NCI-H146 (cell line): ENCODE measurements at places on chromosomes 6 and 20.

DNA sequence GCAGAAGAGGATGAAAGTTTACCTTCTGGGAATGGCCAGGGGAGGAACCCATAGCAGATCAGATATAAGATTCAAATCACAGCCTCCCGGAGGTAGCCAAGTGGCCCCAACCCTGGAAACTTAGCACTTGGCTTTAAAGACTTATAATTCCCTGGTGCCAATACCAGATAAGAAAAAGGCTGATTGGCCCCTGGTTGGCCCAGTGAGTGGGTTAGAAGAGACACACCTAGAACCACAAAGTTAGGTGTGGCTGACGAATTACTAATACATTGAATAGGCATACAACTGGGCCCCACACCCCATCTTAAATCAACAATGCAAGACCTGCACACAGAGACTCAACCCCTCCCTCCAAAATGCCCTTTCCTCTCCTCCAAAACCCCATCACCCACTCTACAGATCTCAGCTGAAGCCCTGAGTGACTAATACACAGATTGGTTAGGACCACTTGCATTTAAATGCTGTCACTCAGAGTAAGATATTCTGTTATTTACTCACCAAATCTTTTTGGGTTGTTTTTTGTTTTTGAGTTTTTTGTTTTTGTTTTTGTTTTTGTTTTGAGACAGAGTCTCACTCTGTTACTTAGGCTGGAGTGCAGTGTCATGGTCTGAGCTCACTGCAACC is 315.4 kb upstream of the JARID2 start:
- no peak for DNase-seq

DNA sequence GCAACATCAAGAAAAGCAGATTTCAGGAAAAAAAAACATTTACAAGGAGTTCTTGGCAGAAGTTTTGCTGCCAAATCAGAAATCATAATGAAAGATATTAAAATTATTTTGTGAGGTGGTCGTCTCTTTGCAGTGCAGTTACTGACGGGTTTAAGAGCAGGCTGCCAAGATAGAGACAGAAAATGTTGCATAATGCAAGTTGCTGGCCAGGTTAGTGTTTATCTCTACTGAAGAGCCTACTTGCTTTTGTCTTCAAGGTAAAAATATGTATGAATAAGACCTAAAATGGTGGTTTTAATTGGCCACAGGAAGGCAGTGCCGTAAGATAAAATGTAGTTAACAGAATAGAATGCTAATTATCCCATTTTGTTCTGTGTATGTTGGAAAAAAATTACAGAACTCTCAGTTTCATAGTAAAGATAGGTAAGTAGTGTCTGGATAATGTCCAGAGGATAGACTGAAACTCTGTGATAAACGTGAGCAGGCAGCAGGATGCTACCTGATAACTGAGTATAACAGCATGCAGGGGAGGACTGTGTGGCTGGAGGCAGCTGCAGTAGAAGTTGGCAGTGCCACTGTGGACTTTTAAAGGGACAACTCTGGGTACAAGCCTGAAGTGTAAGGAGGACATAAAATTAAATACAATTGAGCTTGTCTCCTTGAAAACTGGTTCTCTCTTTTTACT is 13.9 kb downstream of the FOXO3 start:
- no peak for DNase-seq

GRCh38 chr20:40181676-40182075 is 507.4 kb downstream of the MAFB start:
- no peak for DNase-seq

DNA sequence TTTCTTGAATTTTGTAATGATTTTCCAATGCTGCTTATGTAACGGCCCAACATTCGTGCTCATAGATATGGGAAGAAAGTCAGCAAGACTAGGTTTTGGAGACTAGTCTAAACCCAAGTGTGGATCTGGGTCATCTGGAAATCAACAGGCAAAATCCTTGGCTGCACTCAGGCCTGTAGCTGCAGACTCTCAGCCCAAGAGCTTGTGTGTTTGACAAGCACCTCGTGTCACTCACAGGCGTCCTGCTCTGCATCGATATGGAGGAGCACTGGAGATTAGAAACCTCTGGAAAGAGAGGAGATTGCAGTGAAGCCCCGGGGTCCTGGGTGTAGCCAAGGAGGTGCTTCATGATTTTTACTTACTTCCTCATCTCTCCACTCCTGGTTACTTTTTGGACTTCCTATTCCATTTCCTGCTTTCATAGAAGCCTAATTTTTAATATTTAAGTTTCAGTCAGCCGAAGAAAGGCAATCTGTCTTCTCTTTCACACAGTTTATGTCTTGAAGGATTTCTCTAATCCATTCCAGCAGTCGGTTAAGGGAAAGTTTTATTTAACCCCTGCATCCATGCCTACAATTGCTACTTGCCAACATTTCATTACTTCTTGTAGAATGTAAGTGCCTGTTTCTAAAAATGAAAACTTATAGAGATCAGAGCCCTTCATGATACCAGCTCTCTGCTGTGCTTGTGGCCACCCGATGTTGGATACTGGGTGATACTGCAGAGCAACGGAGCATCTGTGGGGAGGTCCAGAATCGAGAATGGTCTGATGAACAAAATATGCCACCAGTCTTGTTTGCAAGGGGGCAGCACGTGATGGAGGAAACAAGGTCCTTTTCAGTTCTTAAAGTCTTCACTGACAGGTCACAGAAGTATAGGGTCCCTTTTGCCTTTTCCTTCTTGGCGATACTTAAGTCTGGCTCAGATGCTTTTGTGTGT is 296.3 kb downstream of the QKI start:
- DNase-seq: no peak

GRCh38 chr20:34746674-34747073 is 42.5 kb downstream of the TP53INP2 start:
- DNase-seq: no peak

GRCh38 chr6:129455126-129455769 is 254.7 kb downstream of the ARHGAP18 start:
- DNase-seq: no peak

DNA sequence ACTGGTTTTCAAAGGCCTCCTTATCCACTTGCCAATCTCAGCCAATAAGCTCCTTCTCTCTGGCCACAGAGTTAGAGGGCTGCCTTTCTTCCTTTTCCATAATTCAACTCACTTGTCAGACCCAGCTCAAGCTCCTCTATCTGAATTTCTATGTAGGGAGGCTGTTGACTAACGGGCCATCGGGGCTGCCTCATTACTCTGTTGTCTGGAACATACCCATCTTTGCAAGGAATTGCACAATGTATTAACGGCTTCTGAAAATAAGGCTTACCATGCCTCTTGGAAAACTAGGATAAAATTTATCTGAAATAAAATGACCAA is 28.5 kb upstream of the KIF6 start:
- DNase-seq: no peak

- DNase-seq: no peak
Measured at GRCh38 chr20:57241363-57241991, 25.0 kb downstream of the BMP7 start.
